Stimulated activated CD8-positive, alpha-beta memory T cell treated with anti-CD3 and anti-CD28 coated beads, Interleukin-4, amount 100 ng/mL, for 4 hours (primary cell): ENCODE measurements at places on chromosomes 13 and 19.

- DNase-seq, result no peak
These were observed 290.9 kb upstream of the MAB21L1 start for GRCh38 chr13:35767256-35767976.

GRCh38 chr13:93151277-93151676, 75.3 kb upstream of the GPC6 start:
- no peak for DNase-seq

- no peak for DNase-seq
These were observed 49.8 kb downstream of the BICRA start for GRCh38 chr19:47658431-47659348.

DNA sequence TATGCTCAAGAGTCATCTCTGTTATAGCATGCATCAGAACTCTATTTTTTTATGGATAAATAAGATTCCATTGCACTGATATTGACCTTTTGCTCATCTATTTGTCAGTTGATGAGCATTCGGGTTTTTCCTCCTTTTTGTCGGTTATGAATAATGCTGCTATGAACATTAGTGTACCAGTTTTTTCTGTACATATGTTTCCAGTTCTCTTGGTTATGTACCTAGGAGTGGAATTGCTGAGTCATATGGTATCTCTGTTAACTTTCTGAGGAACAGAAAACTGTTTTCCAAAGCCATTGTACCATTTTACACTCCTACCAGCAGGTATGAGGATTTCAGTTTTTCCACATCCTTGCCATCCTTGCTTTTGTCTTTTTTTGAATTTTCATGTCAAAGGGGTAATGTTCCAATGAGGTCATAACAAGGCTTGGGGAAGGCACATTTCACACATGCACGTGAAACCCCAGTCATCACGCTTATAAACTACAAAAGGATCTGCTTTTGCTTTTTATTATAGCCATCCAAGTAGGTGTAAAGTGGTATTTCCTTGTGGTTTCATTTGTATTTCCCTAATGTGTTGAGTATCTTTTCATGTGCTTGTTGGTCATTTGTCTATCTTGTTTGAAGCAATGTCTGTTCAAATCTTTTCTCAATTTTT, 14.6 kb downstream of the KBTBD7 start:
- no peak for DNase-seq

GRCh38 chr19:1746401-1747284, 6.7 kb upstream of the ONECUT3 start:
- DNase-seq, result no peak
